ENCODE measurements at places on chromosomes 3 and 15.

GRCh38 chr3:49900491-49901153 is 3.1 kb downstream of the MST1R start:
- DNase-seq = no peak

DNA sequence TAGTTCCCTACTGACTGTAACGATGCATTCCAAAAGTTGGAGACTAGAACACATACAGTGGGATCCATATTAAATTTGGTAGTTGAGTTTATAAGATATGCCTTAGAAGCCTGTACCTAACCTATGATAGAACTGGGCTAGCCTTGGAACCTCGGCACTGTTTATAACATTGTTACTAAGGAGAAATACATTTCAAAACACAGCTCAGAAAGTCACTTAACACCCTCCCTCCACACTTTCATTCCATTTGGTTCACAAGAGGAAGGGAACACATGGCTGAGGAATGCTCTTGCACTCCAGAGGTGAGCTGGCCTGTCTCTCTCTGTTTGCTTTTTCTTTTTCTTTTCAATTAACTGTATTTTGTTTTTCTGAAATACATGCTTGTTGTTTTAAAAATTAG is 48.7 kb upstream of the TSC22D2 start:
- no peak for DNase-seq

DNA sequence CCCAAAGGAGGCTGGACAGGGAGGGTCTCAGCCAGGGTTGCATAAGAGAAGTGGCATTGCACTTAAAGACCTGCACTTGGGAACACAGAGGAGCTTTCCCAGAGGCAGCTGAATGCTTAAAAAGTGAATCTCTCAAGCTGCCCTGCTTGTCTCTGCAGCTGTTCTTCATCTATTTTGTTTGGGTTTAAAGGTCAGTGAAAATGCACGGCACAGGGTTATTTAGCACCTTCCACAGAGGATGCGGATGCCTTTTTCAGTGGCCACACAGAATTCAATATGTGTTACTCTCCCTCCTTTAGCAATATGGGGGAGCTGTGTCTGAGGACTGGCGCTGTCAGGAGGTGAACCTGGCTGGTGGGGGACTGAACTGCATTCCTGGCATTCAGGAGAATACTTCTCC is 22.7 kb upstream of the CTNNB1 start:
- no peak for DNase-seq

GRCh38 chr3:110900576-110900975 is 171.0 kb upstream of the NECTIN3 start:
- no peak for DNase-seq

GRCh38 chr3:2976212-2976611 is 134.0 kb downstream of the IL5RA start:
- no peak for DNase-seq

GRCh38 chr3:150238995-150239619 is 169.0 kb upstream of the TSC22D2 start:
- no peak for DNase-seq

GRCh38 chr15:74624020-74624602 is 8.5 kb downstream of the CLK3 start:
- no peak for DNase-seq

- no peak for DNase-seq
These were observed 34.0 kb upstream of the PCSK6 start for GRCh38 chr15:101523560-101523940.

DNA sequence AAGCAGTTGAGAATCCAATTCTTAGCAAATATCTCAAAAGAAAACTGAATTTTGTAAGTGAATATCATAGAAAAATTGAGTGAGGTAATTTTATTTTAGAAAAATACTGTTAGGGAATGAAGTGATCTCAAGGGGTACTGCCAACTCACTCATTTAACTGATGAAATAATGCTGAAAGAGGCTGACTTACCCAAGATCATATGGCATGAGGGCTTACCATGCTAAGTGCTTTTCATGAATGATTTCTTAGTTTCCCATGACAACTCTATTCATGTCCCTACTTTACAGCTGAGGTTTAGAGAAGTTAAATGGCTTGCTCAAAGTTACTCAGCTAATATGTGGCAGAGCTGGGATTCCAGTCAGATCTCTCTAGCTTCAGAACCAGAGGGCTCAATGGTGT is 30.6 kb downstream of the CCDC14 start:
- no peak for DNase-seq

DNA sequence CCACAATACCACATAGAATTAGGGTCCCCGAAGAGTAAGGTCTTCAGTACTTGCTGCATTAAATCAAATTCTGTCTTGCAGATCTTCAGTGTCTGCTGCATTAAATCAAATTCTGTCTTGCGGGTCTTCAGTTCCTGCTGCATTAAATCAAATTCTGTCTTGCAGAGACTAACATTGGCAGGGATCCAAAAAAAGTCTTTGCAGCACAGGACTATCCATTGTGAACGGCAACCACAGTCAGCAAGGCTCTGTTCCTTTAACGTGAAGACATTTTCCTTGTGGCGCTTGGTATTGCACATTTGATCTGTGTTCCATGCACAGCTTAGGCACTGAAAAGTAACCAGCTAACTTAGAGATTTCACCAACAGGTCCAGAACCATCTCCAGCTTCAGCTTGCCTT is 46.8 kb upstream of the POMGNT2 start:
- DNase-seq = no peak

- DNase-seq = no peak
These were observed 5.7 kb downstream of the THBS1 start for GRCh38 chr15:39586387-39587095.

- DNase-seq = no peak
These were observed 55.7 kb downstream of the SRGAP3 start for GRCh38 chr3:9193633-9194195.

GRCh38 chr15:101654171-101654570 is 2.0 kb upstream of the TM2D3 start:
- DNase-seq = no peak

DNA sequence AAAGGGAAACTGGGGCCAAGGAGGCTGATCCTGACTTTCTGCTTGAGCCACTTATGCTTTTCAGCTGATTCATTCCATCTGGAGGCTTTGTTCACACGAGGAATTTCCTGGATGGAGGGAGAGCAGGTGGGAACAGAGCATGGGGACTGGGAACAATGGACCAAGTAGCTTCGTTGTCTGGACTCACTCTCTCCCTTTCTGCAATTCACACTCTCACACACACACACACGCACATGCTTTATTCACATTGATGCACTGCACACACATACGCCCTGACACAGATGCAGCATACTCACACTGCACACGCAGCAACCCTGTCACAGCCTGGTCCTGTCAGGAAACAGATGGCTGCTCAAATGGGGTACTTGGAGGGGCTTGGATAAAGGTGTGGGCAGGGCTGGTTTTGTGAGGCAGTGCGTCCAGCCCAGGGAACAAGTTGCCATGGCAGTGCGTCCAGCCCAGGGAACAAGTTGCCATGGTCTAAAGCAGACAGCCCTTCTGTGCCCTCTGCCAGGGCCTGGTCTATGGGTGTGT is 19.8 kb upstream of the CHCHD6 start:
- DNase-seq = no peak

GRCh38 chr15:89472785-89473256 is 23.6 kb downstream of the RHCG start:
- DNase-seq = no peak

DNA sequence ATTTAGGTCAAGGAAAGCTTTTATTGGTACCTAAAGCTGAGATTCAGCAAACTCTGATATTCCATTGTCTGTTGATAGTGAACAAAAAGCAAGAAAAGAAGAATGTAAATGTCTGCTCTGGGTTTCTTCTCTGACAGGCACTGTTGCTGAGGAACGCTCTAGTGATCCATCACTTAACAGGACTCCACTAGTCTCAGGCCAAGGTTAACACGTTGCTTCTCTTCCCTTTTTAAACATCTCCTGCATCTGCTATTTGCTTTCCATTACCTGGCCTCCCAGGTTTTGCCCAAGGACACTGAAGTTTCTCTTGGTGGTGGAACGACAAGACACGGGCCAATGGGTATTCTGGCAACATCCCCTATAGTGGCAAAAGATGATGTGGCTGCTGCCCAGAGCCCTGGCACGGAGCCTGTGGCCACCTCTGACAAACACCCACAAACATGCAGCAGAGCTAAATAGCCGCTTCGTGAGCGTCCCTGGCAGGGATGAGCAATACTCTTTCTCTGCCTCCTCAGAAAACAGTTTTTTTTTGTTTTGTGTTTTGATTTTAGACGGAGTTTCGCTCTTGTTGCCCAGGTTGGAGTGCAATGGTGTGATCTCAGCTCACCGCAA is 97.8 kb upstream of the AKAP13 start:
- no peak for DNase-seq

- DNase-seq = no peak
These were observed 70.0 kb upstream of the ABHD2 start for GRCh38 chr15:89018207-89018606.

- DNase-seq = no peak
These were observed 81.4 kb upstream of the BCHE start for GRCh38 chr3:165918657-165918979.

GRCh38 chr3:140164922-140165590 is 230.1 kb downstream of the CLSTN2 start:
- no peak for DNase-seq

- no peak for DNase-seq
These were observed 175.5 kb upstream of the CADM2 start for GRCh38 chr3:84783281-84783680.

DNA sequence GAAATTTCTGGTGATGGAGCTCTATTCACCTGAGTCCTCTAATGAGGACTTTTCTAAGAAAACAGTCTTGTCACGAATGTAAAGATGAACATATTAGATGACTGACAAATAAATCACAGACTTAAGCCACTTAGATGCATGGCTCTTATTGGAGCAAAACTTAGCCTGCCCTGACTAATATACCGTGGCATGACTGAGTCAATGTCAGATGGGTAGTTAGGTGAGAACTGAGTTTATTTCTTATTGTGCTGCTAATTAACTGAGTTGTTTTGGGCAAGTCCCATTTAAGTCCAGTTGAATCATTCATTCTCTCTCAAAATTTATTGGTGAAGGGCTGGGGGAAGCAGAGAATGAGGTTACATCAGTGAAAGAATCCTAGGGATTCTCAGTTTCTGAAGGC is 459.8 kb downstream of the MCTP2 start:
- DNase-seq = no peak

DNA sequence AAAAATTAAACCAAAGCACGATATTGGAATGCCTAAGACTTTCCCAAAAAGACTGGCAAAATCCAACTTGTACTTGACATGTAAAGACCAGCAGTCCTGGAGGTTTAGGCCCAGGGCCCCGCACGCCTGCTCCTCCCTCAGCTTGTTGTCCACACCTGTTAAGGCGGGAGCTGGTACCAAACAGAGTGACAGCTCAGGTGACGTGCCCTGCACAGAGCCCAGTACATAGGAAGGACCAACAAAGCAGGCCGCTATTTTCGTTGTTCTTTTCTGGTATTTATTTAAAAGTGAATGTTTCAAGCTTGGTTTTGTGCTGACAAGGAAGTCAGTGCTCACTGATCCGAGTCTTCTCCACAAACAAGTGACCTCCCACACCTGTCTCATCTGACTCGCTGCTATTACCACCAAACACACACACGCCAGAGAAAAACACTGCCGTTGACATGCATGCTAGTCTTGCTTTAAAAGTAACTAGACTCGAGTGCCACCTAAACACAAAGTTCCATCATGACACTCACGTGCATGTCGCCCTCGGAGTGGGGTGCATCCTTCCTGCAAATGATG is 50.2 kb downstream of the HERC2 start:
- DNase-seq = no peak

- no peak for DNase-seq
These were observed 121.9 kb upstream of the SPATA12 start for GRCh38 chr3:56938530-56938929.

- no peak for DNase-seq
These were observed 41.7 kb upstream of the B3GNT5 start for GRCh38 chr3:183211352-183211751.

GRCh38 chr3:38575279-38575843 is 74.1 kb downstream of the SCN5A start:
- no peak for DNase-seq

DNA sequence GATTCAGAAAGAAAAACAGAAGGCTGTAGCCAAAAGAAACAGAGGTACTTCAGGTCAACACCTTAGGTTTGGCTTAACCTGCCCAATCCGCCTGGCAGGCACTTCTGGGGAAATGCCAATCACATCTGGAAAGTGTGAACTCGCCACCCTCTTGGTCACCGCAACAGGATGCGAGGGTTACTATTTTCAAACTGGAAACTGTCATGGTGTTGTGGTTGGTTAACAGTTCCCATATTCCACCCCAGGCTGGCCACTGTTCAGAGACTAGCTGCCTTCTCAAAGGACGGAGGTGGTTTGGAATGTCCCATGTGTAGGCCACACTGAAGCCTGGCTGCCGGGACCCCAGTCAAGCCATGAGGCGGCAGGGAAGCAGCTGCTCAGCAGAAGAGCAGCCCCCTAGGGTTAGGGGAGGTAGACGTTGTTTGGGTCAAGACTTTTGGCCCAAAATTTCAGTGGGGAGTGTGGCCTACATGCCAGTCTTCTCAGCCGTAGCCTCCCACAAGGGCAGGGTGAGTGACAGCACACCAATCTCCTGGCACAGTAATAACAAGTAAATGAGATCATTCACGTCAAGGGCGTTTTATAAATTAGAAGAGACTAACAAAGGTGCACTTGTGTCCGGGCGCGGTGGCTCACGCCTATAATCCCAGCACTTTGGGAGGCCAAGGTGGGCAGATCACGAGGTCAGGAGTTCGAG is 54.6 kb downstream of the UMPS start:
- no peak for DNase-seq

- no peak for DNase-seq
These were observed 54.9 kb downstream of the NSUN3 start for GRCh38 chr3:94117729-94118128.

DNA sequence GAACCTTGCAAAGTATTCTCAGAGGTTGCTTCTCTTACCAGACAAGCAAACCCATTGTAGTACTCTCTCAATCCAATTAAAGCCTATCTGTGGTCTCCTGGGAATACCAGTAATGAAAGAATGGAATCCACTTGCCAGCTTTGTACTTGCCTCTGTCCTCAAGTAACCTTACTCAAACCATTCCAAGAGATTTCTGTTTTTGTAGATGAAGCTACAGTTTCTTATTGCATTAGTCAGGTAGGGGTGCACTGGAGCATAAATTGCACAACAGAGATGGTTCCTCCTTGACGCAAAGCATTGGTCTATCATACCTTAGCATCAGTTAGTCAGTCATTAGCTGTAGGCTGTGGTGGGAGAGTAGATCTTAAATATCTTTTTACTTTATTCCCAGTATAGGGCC is 52.9 kb downstream of the BTLA start:
- DNase-seq = no peak

DNA sequence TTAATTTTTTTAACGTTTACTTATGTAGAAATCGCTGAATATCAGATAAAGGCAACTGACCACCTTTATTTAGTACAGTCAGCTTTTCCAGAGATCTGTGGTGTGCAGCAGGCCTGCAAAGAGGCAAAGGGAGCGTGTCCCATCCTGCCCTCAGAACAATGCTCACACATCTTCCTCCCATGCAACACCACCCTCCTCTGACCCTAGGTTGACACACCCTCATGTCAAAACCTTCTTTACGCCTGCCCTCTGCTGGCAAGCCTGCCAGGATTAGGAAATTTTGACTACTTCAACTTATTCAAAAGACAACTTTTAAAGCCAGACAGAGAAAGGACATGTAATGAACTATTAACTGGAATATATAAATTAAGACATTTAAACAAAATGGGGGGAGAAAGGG is 513.7 kb downstream of the FOXP1 start:
- DNase-seq = peak; percentile 25
